Small intestine (tissue), 16 donors: ENCODE measurements at places on chromosomes 1 and 21.

DNA sequence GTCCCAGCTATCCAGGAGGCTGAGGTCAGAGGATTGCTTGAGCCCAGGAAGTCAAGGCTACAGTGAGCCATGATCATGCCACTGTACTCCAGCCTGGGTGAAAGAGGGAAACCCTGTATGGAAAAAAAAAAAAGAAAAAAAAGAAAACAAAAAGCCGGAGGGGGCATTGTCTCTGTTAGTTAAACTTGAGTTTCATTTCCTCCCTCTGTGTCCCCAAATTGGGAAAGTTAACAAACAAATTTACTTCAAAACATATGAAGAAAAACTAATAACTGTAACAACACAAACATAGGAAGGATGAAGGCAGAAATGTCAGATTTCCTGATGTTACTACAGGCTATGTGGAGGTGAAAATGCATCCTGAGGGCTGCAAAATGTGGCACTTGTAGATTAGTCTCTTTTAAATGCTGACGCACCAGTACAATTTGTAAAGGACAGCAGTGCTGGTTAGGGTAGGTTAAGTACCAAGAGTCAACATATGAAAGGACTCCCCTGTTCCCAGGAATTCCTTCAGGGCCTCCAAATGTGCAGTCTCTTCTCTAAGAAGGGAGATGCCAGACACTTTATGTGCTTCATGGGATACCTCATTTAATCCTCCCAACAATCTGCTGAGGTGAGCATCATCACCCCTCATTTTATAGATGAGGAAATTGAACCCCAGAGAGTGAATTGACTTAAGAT, 52.9 kb downstream of the DEGS1 start:
- H3K36me3 ChIP-seq, result peaks cover 6% of the 10 kb centered on the region
- no peaks in the 10 kb centered on the region for H3K4me1 ChIP-seq
- no peak overlapping the region for H3K27ac ChIP-seq
- no peaks in the 10 kb centered on the region for H3K27me3 ChIP-seq
- no peak for DNase-seq

- no peak overlapping the region for H3K27ac ChIP-seq
- no peak overlapping the region for H3K4me3 ChIP-seq
- no peaks in the 10 kb centered on the region for H3K27me3 ChIP-seq
- no peaks in the 10 kb centered on the region for H3K36me3 ChIP-seq
- DNase-seq, result no peak
Measured at GRCh38 chr1:226629896-226630550, 81.5 kb downstream of the STUM start.

- H3K27me3 ChIP-seq, result no peaks in the 10 kb centered on the region
- H3K27ac ChIP-seq, result no peak overlapping the region
- no peak for DNase-seq
- H3K4me1 ChIP-seq, result no peaks in the 10 kb centered on the region
Measured at GRCh38 chr1:31696242-31696641, 7.6 kb downstream of the COL16A1 start.

DNA sequence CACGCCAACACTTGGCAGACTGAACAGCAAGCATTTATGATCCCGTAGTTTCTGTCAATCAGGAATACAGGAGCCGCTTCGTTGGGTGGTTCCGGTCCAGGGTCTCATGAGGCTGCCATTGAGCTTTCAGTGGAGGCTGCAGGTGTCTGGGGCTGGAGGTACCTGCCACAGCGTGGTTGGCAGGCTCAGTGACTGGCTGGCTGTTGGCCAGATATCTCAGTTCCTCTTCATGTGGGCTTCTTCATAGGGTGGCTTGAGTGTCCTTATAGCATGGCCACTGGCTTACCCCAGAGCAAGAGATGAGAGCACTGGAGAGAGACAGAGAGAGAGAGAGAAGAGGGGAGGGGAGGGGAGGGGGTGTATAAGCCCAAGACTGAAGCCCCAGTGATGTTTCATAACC, 29.3 kb downstream of the PIK3CD start:
- H3K4me1 ChIP-seq, result no peaks in the 10 kb centered on the region
- H3K27me3 ChIP-seq, result no peaks in the 10 kb centered on the region
- no peak overlapping the region for H3K4me3 ChIP-seq
- no peaks in the 10 kb centered on the region for H3K36me3 ChIP-seq
- H3K27ac ChIP-seq, result no peak overlapping the region
- DNase-seq, result no peak

DNA sequence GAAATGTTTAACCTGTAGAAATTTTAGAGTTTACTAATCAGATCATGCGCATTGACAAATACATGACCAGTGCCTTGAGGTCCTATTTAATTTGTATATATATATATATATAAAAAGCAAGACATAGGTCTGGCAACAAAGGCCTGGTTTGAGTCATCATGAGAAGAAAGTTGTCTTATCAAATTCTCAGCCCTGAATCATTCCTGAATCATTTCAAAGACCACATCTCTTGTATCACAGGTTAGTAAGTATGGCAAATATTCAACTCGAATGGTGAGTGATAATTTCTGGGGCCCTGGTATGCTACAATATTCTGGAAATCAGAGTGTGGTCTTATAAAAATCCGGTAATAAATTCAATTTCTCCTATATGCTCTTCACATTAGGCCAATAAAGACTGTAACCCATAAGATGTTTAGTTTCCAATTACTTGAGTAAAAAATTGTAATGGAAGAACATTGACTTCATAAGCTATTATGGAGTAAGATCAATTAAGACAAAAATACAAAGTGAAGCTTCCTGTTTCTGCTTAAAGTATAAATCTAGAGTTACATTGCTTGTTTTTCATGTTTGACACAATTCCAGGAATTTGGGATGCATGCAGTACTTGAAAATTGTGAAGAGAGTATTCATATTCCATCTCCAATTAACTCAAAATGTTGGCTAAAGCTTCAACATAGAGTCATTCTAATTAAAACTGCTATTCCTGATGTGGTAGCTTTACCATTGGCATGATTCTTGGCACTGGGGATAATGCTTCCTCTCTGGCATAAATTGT, 309.4 kb downstream of the BRINP3 start:
- H3K4me1 ChIP-seq, result no peaks in the 10 kb centered on the region
- H3K27me3 ChIP-seq, result no peaks in the 10 kb centered on the region
- no peak overlapping the region for H3K4me3 ChIP-seq
- H3K27ac ChIP-seq, result no peak overlapping the region
- H3K36me3 ChIP-seq, result no peaks in the 10 kb centered on the region
- no peak for DNase-seq

DNA sequence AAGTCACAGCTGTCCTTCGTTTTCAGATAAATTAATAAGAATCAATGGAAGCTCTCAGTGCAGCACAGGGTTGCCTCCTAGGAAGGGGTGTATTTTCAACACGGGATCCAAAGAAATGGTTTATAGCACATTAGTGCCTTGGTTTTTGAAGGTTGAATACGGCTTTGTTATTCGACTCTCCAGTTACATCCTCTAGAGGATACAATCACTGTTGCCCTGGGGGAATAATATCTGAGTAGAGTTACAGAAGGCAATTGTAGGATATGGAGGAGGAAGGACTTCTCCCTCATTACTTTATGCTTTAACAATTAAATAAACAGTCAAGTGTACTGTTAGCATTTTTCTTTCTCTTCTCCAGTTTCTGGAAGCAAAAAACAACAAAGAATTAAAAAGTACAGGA, 14.3 kb upstream of the ZNF326 start:
- no peak overlapping the region for H3K27ac ChIP-seq
- no peaks in the 10 kb centered on the region for H3K27me3 ChIP-seq
- no peak overlapping the region for H3K4me3 ChIP-seq
- peaks cover under 1% of the 10 kb centered on the region for H3K4me1 ChIP-seq
- no peaks in the 10 kb centered on the region for H3K36me3 ChIP-seq
- DNase-seq, result no peak

DNA sequence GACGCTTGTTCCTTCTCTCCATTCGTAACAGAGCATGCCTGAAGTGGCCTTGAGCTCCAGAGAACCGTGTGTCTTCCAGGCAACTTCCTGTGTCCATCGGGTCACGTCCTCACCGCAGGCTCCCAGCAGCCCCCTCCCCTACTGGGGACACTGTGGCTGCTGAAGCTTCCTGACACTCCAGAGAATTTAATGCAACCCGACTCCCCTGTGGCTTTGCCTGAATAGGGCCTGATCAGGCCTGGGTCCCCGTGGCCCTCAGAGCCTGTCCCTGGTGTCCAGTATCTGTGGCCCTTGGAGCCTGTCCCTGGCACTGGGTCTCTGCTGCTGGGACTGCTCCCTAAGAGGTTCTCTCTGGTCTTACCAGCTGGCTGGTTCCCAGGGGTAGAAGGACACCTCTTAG, 219.7 kb upstream of the VAMP3 start:
- DNase-seq, result no peak
- no peaks in the 10 kb centered on the region for H3K36me3 ChIP-seq
- no peak overlapping the region for H3K4me3 ChIP-seq
- no peaks in the 10 kb centered on the region for H3K27me3 ChIP-seq
- H3K27ac ChIP-seq, result no peak overlapping the region
- peaks cover 13% of the 10 kb centered on the region for H3K4me1 ChIP-seq

DNA sequence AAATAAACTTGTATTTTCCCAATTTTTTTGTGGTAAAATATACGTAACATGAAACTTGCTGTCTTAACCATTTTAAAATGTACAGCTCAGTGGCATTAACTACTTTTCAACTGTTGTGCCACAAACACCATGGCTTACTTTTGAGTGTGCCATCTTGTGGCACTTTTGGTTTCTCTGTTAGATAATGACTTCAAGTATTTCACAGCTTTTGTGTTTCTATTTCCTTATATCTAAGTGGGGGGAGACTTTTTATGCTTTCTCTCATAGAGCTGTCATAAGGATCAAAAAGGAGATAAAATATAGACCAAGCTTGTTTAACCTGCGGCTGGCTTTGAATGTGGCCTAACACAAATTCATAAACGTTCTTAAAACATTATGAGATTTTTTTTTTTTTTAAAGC, 44.3 kb downstream of the CDC14A start:
- peaks cover 11% of the 10 kb centered on the region for H3K36me3 ChIP-seq
- peaks cover 2% of the 10 kb centered on the region for H3K4me1 ChIP-seq
- DNase-seq, result no peak
- no peak overlapping the region for H3K27ac ChIP-seq
- H3K4me3 ChIP-seq, result no peak overlapping the region

DNA sequence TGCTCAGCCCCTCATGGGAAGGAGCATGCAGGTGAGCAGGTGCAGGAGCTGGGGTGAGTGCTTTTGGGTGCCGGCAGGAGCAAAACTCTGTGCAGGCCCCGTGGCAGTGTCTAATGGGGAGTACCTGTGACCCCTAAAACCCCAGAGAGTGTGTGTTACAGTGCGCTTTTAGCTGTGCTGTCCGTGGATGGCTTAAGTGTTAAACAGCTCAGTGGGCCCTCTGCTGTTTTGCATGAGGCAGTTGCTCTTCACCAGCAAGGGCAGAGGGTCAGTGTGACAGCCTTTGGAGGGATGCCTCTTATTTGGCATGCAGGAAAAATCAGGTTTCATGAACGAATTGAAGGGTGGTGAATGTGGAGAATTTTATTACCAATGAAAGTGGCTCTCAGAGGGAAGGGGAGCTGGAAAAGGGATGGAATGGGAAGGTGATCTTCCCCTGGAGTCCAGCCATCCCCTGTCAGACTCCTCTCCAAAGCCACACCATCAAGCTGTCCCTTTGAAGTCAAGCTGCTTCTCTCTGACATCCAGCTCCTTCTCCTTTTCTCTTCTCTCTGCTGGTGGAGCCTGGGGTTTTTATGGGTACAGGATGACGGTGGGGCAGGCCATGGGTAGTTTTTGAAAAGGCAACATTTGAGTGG, 17.0 kb upstream of the ALG14 start:
- no peak for DNase-seq
- no peak overlapping the region for H3K27ac ChIP-seq
- peaks cover 4% of the 10 kb centered on the region for H3K4me1 ChIP-seq
- no peaks in the 10 kb centered on the region for H3K36me3 ChIP-seq
- no peak overlapping the region for H3K4me3 ChIP-seq

- DNase-seq, result no peak
- H3K27ac ChIP-seq, result no peak overlapping the region
- peaks cover 4% of the 10 kb centered on the region for H3K4me1 ChIP-seq
- H3K27me3 ChIP-seq, result no peaks in the 10 kb centered on the region
Measured at GRCh38 chr1:10787286-10787685, 9.2 kb downstream of the CASZ1 start.

DNA sequence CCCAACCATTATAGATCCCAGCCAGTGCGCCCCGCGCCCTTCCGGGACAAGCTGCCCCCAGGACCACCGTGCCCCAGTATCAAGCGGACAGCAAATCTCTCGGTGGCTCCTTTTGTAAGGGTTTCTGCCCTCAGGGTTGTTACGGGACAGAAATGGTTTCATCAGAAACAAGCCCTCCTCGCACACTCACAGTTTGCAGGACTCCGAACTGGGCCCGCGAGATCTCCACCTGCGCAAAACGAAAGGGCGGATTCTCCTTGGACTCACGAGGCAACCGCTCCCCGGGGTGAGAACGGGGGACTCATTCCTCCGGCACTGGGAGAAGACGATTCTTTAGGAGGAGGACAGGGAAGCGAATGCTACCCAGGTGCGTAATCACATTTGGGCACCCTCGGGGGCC, 51.1 kb upstream of the H6PD start:
- H3K4me1 ChIP-seq, result no peaks in the 10 kb centered on the region
- no peaks in the 10 kb centered on the region for H3K27me3 ChIP-seq
- no peak for DNase-seq
- no peaks in the 10 kb centered on the region for H3K36me3 ChIP-seq
- H3K27ac ChIP-seq, result no peak overlapping the region
